Forelimb muscle (tissue), 1 donor: ENCODE measurements at places on chromosomes 3 and 15. TPM values are rescaled to one million over a fixed set of nuclear protein-coding genes. Genes with fewer than 3 reads are reported as not detected.

GRCh38 chr15:59312205-59312604 is 60.5 kb downstream of the MYO1E start:
- no peak for DNase-seq

DNA sequence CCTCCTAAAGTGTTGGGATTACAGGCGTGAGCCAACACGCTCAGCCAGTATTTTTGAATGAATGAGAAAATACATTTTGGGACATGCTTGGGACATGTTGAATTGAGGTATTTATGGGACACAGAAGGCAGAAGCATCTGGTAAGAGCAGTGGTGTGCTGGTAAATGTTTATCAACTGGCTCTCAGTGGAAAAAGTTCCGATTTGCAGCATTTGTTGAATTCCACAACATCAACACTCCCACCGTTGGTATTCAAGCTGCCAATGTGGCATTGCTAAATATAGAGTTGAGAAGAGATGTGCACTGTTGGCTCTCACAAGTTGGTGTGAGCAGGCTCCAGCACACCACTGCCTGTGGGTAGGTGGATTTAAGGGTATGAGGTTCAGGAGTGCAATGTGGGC is 35.8 kb upstream of the LRRFIP2 start:
- no peak for DNase-seq

DNA sequence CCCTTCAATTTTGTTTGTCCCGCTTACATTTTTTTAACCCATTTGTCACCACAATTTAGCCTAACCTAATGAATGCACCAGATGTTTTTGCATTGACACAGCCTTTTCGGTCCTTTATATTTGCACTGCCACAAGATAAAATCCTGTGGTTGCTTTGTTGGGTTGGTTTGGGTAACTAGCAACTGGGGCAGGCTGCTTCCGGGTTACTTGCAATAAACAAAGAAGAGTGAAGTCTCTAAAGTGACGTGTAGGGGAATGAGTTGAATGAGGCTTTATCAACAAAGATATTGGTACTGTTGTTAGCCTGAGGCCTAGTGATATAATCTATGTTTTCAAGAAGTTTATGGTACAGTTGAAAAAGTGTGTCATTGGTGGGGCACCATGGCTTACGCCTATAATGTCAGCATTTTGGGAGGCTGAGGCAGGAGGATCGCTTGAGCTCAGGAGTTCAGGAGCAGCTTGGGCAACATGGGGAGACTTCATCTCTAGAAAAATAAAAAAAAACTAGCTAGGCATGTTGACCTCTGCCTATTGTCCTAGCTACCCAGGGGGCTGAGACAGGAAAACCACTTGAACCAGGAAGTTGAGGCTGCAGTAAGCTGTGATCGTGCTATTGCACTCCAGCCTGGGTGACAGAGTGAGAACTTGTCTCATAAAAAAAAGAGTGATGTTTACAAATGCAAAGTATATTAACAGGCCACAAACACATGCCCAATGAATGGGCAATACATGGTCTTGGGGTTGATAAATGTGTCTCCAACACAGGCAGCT is 121.8 kb downstream of the OXSM start:
- no peak for DNase-seq

DNA sequence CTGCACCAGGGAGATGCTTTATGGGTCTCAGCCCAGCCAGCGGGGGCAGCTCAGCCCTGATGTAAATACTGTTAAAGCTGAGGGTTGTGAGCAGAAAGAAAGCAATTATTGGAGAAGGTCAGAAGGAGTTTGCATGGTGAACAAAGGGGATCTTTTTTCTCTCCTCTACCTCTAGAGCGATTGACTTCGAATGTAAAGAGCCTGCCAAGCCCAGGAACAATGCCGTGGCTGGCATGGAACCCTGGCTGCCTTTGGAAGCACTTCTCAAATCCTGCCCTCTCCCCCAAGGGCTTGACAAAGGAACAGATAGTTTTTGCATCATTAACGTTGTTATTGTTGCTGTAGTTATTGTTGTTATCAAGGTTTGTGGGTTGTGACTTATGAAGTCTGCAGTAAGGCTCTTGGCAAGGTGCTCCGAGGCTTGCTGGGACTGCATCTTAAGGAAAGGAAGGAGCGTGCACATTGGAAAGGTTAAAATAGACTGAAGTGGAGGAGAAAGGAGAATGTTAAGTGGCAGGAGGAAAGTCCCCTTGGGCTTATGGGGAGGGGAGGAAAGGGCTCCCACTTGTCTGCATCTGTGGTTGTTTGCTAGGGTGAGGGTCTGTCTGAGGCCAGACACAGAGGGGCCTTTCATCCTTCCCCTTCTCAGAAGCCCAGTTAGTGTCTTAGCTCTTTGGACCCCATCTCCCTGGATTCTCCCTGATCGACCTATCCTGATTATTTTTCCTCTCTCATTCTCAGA is 16.7 kb downstream of the PDIA5 start:
- DNase-seq, result no peak

DNA sequence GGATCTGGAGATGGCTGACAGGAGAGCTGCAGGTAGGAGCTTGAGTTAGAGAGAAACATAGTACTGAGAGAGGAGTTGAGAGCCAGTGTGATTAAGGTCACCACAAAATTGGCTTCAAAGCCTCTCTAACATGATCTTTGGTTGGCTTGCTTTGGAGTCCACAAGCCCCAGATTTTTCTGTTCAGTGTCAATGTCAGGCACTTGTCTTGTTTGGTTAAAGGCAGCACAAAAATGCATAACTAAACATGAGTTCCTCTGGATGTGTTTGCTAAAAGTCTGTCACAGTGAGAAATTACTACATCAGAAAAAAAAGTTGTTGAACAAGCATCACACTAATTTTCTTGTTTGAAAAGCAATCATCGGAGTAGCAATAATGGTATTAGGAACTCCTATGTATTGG is 440.5 kb downstream of the NTRK3 start:
- no peak for DNase-seq

GRCh38 chr15:98802187-98802586 is 153.8 kb downstream of the IGF1R start:
- no peak for DNase-seq

GRCh38 chr15:94203306-94203705 is 28.1 kb upstream of the MCTP2 start:
- no peak for DNase-seq

DNA sequence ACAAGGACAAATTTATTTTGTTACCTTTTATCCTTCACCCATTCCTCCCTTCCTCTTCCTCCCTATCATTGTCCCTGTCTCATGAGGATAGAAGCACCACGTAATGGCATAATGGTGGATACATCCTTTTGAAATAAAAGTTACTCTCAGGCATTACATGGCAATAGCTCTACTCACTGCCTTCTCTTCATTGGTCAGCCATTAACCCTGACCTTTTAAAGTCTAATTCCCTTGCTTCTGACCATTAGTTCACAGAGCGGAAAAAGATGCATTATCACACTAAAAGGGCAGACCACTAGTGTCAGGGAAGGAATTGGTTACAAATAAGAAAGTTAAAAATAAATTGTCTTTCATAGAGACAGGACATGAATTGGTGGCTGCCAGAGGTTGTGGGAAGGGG is 54.6 kb upstream of the EIF1B start:
- DNase-seq, result no peak

DNA sequence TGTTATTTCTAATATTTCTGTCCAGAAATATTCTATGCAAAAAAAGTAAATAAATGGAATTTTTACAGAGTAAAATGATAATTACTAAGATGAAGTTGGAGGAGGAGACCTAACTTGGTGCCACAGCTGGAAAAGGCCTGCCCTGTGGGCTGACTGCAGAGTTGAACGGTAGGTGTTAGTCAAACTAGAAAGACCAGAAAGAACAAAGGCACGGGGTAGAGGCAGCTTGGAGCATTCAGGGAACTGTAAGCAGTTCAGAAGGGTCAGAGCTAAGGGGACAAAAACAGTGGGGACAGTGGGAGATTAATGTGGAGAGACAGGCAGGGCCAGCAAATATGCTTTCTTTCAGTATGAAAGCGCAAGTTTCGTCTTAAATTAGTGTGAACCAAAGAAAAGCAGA is 39.3 kb upstream of the PTPRG start:
- DNase-seq, result no peak

DNA sequence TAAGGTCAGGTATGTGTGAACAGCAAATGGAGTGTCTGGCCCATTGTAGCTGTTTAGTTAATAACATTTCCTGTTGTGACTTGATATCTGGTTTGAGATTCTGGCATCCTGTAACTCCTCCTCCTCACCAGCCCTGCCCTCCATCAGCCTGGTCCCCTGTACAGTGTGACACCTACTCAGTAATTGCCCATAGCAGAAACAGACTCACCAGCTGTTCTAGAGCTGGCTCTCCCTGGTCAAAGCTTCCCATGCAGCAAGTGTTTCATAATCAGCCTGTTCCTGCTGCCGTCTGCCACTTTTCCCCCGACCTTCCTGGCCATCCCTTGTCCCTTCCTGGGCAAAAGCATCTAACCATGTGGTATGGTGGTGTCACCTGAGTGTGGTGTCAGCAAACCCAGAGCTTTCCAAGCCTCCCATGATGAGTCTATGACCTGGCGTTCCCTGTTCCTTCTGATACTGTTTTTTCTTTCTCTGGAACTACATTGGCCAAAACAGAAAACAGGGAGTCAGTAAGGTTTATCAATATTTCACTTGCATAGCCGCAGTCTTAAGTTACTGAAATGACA is 55.4 kb downstream of the B3GALNT1 start:
- DNase-seq, result no peak

Gene PRSS50
- 0.19 TPM for polyA plus RNA-seq

- DNase-seq, result no peak
These were observed 15.5 kb upstream of the HOMER2 start for GRCh38 chr15:82968066-82968465.

- DNase-seq, result no peak
These were observed 111.4 kb upstream of the TOPAZ1 start for GRCh38 chr3:44130249-44130648.

GRCh38 chr3:194816748-194817591 is 131.3 kb downstream of the FAM43A start:
- DNase-seq, result no peak

Gene PIGBOS1
- 10.9 TPM for polyA plus RNA-seq

DNA sequence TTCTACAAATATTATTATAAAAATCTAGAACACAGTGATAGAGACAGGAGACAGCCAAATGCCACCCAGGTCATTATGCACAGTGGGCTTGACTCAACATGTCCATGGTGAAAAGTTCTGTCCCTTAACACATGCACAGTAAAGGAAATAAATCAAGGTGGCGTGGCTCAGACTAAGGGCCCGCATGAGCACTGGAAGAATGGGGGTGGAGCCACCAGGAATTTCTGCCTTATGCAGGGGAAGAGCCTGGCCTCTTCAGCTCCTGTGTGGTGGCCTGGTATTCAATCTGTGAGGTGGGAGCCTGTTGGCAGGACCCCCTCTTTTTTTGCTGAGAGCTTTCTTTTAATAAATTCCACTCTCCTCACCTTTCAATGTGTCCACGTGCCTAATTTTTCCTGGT is 17.2 kb upstream of the SPG21 start:
- DNase-seq, result no peak

GRCh38 chr15:88623061-88623460 is 1.9 kb downstream of the AEN start:
- DNase-seq, result no peak

- DNase-seq, result no peak
These were observed 82.7 kb upstream of the SELENOK start for GRCh38 chr3:53974324-53974723.

GRCh38 chr3:189684317-189684716 is 53.1 kb downstream of the TP63 start:
- DNase-seq, result no peak

GRCh38 chr3:61184956-61185355 is 66.3 kb downstream of the FHIT start:
- no peak for DNase-seq

Gene UCN2
- 0.19 TPM for polyA plus RNA-seq

GRCh38 chr15:26891448-26892181 is 24.8 kb downstream of the GABRA5 start:
- DNase-seq, result peak; percentile 43

DNA sequence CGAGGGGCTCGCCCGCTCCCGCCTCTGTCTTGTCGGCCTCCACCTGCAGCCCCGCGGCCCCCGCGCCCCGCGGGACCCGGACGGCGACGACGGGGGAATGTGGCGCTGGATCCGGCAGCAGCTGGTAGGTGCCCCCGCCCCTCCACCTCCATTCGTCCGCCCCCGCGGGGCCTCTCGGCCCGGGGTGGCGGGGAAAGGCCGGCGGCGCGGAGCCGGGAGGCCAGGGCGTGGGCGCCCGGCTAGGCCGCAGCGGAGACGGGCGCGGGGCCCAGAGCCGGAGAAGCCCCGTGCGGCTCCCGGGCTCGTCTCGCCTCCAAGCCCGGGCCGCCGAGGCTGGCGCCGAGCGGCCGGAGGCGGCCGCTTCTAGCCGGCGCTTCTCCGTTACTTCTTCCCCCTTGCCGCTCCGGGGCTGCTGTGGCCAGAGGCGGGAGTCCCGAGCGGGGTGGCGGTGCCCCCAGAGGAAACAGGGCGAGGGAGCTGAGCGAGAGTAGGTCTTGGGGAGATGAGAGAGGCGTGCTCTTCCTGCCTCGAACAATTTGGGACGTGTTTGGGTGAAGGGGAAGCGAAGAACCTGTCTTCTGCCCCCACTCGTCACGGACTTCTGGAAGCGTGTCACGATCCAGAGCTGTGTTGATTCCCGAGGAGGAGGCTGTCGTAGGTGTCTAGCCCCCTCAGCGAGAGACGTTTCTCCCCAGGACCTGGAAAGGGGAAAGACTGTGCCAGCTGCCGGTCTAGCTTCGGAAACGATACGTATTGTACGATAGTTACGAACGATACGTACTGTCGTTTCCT is 555 bp downstream of the ATP11B start:
- peak; percentile 22 for DNase-seq

DNA sequence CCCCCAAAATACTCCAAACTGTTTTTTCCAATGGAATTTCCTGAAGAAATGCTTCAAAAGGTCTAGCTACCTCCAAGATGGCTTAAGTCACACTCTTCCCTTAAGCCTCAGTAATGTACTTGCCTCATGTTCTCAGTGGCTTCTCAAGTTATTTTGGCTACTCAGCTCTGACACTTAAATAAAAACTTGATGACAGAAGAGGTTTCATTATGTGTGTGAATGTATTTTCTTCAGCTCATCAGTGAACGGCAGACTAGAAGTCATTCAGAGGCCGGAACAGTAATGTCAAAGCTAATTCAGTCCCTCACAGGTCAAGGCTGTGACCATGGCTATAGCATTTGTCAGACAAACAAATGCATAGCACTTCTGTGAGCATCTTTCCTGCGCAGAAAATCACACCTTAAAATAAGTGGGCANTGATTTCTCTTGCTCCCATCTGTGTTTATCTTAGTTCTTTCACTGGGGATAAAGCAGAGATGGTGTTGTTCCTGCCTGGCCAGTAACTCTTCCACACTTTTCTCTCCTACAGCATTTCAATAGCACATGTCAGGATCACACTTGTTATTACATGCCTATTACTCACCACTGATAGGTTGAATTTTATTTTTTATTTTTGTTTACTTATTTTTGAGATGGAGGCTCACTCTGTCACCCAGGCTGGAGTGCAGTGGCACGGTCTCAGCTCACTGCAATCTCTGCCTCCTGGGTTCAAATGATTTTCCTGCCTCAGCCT is 68.5 kb upstream of the PLCL2 start:
- DNase-seq, result no peak

GRCh38 chr15:89495638-89496145 is 691 bp downstream of the RHCG start:
- no peak for DNase-seq

DNA sequence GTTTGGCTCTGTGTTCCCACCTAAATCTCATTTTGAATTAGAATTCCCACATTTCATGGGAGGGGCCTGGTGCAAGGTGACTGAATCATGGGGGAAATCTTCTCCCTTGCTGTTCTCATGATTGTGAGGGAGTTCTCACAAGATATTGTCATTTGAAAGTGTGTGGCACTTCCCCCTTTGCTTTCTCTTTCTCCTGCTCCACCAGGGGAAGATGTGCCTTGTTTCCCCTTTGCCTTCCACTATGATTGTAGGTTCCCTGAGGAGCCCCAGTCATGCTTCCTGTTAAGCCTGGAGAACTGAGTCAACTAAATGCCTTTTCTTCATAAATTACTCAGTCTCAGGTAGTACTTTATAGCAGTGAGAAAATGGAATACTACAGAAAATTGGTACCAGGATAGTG is 157.2 kb upstream of the TPRG1 start:
- no peak for DNase-seq
